Hypothalamus (tissue), 51 donors: ENCODE measurements at places on chromosomes 3 and 15.

DNA sequence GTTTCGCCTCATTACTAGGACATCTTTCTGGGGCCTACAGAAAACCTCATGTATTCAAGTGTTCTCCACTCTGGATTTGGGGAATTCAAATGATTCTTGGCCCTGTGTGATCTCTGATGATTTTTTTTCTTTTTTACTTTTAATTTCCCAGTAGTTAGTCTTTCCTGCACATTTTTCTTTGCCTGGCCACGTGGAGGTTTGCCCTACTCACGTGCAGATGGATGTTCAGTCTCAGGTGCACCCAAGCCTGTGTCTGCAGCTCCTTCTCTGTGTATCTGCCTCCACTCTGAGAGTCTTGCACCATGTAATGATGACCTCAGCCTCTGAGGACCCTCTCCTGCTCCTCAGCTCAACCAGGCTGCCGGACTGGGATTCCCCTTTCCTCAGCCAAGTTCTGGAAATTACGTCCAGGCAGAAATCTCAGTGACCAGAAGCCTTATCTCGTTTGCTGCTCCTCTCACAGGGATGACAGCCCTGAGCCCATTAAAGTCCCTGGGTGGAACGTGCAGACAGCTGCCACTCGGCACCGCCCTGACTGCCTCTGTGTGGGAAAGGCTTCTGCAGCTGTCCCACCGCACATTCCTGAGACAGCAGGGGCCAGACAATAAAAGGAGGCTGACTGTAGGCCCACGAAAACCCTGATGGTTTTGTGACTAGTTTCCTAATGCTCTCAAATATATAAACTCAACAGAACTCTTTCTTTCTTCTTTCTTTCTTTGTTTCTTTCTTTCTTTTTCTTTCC lies 31.4 kb upstream of the GABRB3 start:
- DNase-seq = no peak

- no peak for DNase-seq
Observed at GRCh38 chr15:90400759-90401314, 12.8 kb downstream of the IQGAP1 start.

DNA sequence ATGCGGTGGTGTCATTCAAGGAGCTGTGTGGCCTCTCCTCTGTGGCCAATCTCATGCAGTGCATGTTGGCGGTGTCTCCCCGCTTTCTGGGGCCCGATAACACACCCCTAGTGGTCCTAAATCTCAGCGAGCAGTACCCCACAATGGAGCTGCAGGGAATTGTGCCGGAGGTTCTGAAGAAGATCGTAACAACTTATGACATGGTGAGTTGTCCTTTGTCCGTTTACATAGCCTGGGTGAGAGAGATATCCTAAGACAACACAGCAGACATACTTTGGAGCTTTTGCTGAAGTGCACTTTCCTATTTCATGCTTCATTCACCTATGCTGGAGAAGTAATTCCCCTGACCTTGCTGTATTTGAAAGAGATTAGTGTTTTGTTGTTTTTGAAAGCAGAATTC lies 130.0 kb downstream of the PLCL2 start:
- no peak for DNase-seq

DNA sequence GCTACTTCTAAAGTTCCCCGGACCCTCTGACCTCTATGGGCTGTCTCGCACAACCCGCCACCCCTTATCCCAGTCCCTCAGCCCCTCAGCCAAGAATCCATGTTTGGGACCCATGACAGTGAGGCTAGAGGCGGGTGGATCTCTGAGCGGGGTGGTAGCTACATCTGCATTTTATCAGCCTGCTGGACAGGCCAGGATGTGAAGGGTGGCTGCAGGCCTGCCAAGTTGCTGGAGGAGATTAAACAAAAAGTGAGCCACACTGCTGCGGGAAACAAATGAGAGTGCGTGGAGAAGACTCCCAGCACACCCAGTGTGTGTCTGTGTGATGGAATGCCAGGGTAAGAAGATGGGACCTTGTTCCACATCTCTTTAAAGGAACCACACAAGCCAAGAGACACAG lies 51.1 kb upstream of the SPATA12 start:
- DNase-seq = no peak

GRCh38 chr3:173889596-173889995 lies 492.1 kb downstream of the NLGN1 start:
- no peak for DNase-seq

GRCh38 chr15:45892182-45892581 lies 257.4 kb downstream of the SQOR start:
- no peak for DNase-seq

DNA sequence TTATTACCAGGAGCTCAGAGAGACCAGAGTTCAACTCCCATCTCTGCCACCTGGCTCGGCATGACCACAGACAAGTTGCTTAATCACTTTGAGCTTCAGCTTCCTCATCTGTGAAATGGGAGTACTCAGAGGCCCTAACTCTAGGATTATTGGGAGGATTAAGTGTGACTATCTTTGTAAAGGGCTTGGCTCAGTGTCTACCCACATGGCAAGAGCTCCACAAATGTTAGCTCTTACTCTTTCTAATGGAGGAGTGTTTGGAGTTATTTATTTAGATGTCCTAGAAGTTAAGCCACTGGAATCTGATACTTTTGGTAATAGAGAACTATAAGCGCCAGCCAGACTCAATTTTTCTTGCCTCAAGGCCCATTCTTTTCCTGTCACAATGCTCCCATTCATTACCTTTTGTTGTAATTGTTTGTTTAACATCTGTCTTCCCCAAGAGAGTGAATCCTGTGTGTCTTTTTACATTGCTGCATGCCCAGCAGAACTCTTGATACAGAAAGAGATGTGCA lies 12.3 kb upstream of the LMCD1 start:
- DNase-seq = no peak

DNA sequence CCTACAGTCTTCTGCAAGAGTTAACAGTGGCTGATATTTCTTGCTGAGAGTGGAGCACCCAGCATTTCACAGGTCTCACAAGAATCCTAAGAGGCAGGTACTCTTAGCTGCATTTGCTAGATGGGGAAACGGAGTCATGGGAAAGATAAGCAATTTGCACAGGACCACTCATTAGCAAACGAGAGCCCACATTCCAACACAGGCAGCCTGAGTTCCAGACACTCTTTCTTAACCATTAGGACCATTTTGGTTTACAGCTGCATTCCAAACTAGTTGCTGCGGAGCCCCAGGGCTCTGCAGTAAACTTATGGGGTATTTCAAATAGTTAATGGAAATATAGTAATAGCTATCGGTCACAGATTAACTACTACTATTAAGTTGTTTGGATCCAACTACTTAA lies 42.5 kb downstream of the LYZL4 start:
- DNase-seq = no peak

- DNase-seq = no peak
Observed at GRCh38 chr3:179474480-179474879, 23.2 kb upstream of the GNB4 start.

DNA sequence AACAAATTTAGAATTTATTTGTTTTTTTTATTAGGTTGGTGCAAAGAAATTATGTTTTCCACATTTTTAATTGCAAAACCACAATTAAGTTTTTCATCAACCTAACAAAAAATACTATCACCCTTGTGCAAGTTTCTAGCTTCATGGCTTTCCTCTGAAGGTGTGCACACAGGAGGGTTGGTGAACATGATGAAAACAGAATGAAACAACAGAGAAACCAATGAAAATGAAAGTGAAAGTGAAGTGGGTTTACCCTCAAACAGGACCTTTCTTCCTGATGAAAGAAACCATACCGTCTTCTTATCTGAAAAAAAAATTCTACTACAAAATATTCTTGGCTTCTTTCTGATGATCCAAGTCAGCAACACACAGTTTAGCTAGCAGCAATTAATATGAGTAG lies 71.9 kb upstream of the FEZF2 start:
- no peak for DNase-seq

DNA sequence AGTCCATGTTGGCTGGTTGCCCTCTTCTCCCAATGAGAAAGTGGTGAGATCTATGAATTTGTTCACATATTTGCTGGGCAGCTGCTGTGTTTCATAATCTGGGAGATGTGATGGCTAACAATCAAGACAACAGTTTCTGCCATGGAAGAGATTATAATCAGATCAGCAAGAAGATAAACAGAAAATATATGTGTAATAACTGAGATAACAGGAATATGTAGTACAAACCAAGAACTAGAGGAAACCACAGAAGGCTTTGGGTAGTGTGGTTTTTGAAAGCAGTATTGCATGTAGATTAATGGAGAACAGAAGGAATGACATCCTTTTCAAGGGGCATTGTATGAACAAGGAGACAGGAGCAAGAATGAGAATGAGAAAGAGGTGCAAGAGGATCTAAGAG lies 12.2 kb upstream of the CSTA start:
- DNase-seq = no peak

- no peak for DNase-seq
Observed at GRCh38 chr3:157999246-157999645, 107.0 kb downstream of the SHOX2 start.

- DNase-seq = no peak
Observed at GRCh38 chr3:98812851-98813374, 49.8 kb downstream of the ST3GAL6 start.

GRCh38 chr3:168850109-168850508 lies 754.4 kb upstream of the GOLIM4 start:
- no peak for DNase-seq

DNA sequence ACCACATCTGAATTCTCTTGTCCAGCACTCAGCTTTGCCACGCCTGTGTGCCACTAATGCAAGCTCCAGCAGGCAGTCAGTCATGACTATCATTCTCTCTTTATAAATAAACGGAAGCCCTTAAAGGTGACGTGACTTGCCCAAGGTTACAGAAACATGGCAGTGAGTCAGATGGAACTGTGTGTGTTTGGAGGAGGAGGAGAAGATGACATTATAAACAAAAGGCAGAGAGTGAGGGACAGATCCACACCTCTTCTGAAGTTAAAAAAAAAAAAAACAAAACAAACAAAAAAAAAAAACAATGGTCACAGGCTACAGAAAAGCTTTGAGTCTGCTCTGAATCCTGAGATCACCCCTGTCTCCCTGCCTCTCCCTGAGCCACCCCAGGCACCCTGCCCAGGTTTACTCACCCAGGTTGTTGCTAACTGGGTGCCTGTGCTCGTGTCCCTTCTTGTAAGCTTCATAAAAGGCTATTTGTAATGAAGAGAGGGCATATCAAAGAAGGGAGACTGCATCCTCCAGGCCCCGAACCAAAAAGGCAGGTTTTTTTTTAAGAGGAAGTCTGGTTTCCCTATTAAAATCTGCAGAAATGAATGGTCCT lies 119.7 kb upstream of the PHLDB2 start:
- no peak for DNase-seq

- no peak for DNase-seq
Observed at GRCh38 chr15:40053831-40054604, 15.0 kb upstream of the SRP14 start.

GRCh38 chr15:68311859-68312557 lies 34.5 kb downstream of the FEM1B start:
- no peak for DNase-seq

- DNase-seq = no peak
Observed at GRCh38 chr3:53830944-53831343, 15.3 kb downstream of the CHDH start.

GRCh38 chr3:159766563-159767185 lies 222.0 kb upstream of the IL12A start:
- DNase-seq = peak; percentile 28

DNA sequence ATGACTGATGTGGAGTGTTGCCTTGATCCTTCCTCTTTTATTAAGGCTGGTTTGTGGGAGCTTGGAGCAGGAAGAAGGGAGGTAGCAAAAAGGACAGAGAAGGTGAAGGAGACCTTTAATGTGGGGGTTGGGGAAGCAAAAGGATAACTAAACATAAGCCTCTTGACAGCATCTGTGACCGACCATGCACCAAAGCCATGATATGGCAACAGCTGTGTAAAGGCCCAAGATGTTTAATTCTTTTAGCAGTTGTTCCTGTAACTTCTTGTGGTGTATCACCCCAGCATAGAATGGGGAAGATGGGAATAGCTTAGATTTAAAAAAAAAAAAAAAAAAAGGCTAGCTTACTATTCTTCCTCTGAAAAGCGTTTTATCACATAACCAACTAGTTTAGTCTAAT lies 194.7 kb downstream of the KLHL25 start:
- DNase-seq = no peak
